ENCODE measurements at places on chromosomes 6 and 20.

- no peak for DNase-seq
Measured at GRCh38 chr6:17768388-17768787, 61.7 kb upstream of the NUP153 start.

DNA sequence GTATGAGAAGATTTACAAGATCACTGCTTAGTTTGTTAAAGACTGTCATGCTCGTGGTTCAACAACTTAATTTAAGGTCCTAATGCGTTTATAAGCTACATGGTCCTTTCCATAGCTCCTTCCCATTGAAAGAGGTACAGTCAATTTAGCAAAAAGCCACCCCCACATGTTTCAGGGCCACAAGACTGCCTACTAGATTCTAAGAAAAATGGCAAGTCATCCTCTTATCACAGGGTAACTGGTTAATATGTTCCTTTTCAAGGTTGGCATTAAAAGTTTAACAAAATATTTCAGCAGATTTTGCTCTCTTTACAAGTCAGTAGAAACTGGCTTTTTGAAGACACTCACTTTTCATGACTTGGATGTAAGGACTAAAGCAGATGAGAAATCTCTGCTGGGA, 15.7 kb downstream of the GSTA3 start:
- DNase-seq: no peak

GRCh38 chr6:44471271-44471981, 83.9 kb downstream of the CDC5L start:
- DNase-seq: no peak

GRCh38 chr20:48667889-48668413, 159.8 kb downstream of the PREX1 start:
- DNase-seq: no peak

DNA sequence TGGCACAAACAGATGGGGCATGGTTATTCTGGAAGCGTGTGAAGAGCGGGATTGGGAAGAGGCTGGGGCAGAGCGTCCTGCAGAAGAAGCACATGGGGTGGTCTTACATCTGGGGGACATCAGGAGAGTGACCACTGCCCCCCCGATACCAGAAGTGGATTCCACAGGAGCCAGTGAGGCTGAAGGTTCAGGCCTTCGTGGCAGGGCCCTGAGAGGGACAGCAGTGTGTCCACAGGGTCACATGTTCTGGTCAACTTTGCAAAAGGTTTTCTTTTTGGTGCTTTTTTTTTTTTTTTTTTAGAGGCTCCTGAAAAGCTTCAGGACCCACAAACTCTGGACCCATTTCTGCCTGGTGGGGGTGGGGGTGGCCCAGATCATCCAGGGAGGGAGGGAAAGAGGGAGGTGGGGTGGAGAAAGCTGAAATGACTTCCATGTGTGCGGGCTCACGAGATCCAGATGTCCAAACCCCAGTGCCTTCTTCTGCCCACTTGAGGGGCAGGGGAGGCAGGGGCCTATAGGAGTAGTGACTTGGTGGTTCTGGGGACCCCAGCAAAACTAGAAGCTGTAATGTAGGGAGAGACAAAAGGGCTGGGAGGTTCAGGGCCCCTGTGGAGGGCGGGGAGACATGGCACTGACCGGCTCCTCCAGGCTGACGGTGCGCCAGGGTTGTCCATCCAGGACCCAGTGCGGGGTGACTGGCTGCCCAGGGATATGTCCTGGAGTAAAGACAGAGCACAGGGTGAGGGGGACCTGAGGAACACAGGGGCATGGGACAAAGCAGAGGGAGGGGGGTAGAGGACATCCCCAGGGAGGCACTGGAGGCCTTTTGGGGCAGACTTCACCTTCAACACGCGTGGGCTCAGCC, 2.7 kb downstream of the ADAM33 start:
- DNase-seq: no peak

- no peak for DNase-seq
Measured at GRCh38 chr20:56428410-56428809, 16.4 kb downstream of the CASS4 start.

DNA sequence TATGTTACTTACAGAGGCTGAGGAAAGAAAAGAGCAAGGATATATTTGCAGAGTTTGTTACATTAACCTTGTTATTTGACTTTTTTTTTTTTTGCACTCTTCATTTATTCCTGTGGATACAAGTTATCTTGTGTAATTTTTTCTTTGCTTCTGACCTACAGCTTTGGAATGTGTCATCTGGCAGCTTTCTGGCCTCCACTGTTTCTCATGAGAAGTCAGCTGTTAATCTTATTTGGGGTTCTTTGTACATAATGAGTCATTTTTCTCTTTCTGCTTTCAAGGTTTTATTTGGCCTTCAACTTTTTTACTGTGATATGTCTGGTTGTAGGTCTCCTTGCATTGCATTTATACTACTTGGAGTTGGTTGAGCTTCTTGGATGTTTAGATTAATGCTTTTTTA, 333.4 kb downstream of the SMOC2 start:
- no peak for DNase-seq

DNA sequence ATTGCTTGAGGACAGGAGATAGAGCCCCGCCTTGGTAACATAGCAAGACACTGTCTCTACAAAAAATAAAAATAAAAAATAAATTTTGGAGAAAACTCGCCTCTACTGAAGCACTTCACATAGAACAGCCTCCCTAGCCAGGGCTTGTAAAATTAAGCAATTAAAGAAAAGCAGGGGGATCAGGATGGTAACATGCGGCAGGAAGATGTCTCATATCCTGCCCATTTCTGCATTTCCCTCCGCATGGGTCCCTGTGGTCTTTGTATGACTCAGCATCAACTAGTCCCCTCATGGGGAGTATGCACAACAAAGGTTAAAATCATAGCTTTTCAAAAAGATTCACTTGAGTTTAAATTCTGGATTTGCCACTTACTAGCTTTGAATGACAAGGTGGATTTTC, 379.0 kb downstream of the EPHA7 start:
- no peak for DNase-seq

- DNase-seq: no peak
Measured at GRCh38 chr6:154824076-154824475, 90.9 kb downstream of the SCAF8 start.

DNA sequence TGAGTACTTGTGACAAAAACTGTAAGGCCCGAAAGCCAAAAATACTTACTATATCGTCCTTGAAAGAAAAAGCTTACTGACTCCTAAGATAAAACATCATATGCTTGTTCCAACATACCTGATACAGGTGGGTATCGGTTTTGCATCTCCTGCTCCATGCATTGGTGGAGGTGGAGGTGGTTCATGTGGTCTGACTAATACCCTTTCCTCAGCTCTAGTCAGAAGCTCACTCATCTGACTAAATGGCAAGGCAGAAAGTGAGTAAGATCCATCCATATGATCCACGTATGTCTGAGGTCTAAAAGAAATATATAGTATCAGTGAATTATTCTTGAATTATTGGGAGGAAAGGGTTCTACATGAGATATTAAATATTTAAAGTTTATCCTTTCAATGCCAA, 76.2 kb downstream of the WASF1 start:
- no peak for DNase-seq

DNA sequence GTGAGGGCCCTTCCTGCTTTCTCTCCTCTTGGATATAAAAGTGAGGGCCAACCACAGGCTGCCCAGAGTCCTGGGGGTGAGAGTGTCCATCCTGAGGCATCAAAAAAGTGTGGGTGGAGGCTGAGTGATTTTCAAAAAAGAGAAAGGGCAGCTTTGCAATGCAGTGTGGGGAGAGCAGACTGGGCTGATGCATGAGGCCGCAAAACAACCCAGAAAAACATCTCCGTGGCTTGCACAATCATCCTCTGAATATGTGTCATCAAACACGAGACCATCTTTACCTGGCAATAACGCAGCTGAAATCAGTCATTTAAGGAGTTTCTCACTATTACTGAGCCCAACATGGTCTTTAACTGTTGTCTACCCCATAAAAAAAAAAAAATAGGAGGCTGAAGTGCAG, 191.2 kb upstream of the SOX4 start:
- no peak for DNase-seq

GRCh38 chr6:11065436-11066202, 21.5 kb upstream of the ELOVL2 start:
- no peak for DNase-seq

GRCh38 chr6:12719017-12719416, 2.5 kb downstream of the PHACTR1 start:
- no peak for DNase-seq

DNA sequence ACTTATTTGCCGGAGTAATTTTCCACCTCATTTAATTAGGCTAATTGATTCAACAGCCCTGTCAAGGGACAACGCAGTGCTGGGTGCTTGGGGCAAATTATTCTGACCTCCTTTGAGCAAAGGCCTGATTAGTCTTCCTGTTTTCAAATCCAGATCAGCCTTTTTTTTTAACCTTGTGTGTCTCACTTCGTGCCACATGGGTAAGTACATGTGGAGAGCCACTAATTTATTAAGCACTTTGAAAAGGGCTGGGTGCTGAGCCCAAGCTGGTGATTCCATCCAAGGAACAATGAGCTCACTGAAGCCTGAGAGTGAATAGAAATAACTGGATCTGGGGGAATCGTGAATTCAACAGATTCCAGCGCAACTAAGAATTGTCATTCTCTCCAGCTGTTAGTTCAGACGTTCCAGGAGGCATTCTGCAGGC, 229.3 kb downstream of the CLIC5 start:
- DNase-seq: no peak

GRCh38 chr6:159023893-159024292, 20.9 kb downstream of the TAGAP start:
- no peak for DNase-seq

- no peak for DNase-seq
Measured at GRCh38 chr6:29294499-29294914, 7.0 kb upstream of the OR14J1 start.

DNA sequence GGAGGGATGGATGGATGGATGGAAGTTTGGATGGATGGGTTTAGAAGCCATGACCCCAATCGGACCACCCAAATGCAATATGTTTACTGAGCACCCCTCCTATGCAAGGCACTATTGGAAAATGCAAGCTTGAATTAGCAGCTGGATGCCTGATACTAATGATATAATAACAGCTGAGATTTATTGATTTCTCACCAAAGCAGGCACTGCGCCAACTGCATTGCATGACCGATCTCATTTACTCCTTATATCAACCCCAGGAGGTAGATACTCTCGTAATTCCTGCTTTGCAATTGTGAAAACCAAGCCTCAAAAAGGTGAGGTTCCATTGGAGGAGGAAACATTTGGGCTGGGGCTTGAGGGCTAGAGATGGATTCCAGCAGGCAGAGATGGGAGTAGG, 89.7 kb downstream of the KCNB1 start:
- no peak for DNase-seq

DNA sequence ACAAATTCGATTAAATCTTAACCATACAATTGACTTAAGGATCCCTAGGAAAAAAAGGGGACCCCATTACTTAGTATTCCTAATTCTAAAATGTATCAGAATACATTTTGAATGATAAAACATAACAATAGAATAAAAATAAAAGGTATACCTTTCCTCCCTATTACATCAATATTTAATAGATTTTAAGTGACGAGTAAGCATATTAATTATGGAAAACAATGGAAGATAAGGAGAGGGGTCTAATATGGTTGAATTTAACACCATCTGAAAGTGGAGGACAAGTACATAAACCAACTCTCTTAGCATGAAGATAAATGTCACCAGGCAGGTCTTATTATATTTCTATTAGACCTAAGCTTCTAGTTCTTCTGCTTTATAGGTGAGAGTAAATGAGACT, 232.1 kb downstream of the HAO1 start:
- DNase-seq: no peak

GRCh38 chr20:23869520-23869919, 10.0 kb downstream of the CST5 start:
- DNase-seq: no peak

DNA sequence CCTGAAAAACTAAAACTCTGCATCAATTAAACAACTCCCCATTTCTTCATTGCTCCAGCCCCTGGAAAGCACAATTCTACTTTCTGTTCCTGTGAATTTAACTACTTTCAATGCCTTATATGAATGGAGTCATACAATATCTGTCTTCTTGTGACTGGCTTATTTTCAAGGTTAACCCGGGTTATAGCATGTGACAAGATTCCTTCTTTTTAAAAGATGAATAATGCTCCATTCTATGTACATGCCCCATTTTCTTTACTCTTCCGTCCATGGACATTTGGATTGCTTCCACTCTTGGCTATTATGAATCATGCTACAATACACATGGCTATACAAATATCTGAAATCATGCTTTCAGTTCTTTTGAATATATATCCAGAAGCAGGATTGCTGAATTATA, 334.9 kb upstream of the ID4 start:
- no peak for DNase-seq

DNA sequence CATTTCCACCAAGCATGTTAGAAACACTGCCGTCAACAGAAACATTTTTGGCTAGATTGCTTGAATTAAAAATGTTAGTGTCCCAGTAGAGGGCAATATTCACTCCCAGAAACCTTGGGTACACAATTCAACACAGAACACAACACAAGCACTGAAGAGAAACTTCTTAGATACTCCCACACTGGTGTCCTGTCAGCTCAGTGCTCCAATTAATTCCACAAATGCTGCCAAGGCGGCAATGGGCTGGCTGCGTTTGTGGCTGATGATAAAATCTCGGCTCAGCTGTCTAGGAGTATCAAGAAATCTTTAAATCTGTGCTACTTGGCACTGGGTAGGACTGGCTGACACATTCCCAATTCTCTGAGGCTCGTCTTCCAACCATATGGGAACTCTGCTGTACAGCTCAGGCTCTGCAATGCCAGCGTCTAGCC, 39.3 kb downstream of the BEND3 start:
- no peak for DNase-seq

- no peak for DNase-seq
Measured at GRCh38 chr6:150722614-150723344, 123.1 kb downstream of the PLEKHG1 start.

DNA sequence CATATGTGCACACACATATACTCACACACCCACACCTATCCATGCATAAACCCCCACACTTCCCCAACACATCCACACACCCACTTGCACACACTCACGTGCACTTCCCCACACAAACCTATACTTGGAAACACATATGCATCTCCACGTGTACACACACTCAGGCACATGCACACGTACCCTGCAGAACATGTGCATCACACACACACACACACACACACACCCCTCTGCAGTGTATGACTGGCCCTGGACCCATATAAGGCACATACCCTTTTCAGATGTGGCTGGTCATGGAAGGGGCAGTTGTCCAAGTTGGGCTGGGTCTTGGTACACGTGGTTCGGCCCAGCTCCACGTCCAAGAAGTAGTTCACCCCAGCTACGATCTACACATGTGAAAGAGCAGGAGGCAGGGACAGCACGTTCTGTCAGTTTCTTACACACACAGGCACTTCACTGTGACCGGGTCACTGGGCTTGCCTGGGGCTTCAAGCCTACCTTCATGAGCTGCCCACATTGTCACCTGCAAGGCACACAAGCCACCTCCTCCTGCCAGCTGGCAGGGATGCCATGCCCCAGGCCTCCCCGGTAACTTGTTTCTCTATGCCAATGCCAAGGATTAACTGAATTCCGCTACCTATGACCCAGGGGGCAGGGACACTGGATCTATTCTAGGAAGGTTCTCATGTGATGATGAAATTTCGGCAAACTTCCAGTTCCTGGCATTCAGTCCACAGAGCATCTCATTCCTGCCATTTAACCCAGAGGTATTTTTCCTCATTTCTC, 2.6 kb downstream of the CST3 start:
- DNase-seq: no peak

All from mesothelial cell of epicardium (in vitro differentiated cells).